Activated T-helper 1 cell treated with anti-CD3 and anti-CD28 coated beads, Interleukin-2, amount 50 U/mL, for 16 hours (primary cell): ENCODE measurements at places on chromosomes 11 and 22.

GRCh38 chr11:72009156-72009555 lies 10.4 kb downstream of the IL18BP start:
- no peak for DNase-seq

GRCh38 chr11:45577752-45578151 lies 87.7 kb downstream of the CHST1 start:
- no peak for DNase-seq

- no peak for DNase-seq
Observed at GRCh38 chr11:19316434-19316833, 75.7 kb upstream of the E2F8 start.

- no peak for DNase-seq
Observed at GRCh38 chr22:46293577-46294260, 3.0 kb upstream of the GTSE1 start.
